ENCODE measurements at places on chromosomes 6 and 20.

DNA sequence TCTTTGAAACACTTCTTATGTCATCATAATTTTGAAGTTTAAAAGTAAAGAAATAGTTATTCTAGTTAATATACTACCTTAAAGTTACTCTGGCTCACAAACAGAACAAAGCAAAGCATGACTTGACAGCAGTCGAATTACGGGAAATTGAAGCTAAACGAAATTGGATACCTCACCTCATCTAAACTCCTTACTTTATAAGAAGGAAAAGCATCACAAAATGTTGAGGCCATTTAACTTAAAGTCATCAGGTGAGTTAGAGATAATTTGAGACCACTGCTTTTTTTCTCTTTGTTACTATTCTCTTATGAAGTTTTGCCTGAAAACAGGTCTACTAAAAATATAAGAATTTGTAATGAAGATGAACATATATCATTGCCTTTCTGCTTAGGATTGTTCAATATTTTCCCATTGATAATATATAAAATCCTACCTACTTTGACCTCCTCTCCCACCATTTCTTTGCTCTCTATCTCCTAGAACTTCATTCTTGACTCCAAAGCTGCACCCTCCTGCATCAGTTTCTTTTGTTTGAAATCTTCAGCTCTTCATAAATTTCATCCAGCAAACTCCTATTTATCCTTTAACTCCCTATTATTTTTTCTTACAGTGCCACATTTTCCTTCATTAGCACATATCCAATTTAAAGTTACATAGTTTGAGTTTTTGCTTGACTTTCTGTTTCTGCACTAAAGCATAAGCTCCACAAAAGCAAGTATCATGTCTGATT is 510.7 kb upstream of the ZNF337 start:
- peak; percentile 5 for DNase-seq

DNA sequence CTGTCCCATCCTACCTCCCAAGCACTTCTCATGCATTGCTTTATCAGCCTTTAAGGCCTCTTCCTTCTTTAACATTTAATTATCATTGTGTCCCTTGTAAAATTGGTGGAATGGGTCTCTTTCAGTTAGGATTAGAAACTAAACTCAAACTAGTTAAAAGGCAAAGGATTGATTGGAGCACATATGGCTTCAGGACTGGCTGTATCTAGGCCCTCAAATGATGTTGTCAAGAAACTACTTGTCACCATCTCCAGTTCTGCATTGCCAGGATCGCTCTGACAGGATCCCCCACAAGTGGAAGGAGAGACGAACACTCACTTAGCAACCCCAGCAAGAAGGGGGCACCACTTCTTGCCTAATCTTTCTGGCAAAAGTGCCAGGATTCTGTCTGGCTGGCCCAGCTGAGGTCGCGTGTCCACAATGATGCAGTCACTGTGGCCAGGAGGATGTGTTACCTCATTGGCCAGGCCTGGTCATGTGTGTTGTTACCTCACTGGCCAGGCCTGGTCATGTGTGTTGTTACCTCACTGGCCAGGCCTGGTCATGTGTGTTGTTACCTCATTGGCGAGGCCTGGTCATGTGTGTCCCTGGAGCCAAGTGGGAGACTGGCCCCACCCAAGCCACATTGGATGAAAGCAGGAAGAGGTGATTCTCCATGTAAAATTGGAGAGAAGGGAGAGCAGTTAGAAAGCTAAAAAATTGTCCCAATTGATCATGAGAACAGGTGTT is 5.0 kb downstream of the BANF2 start:
- DNase-seq = no peak

DNA sequence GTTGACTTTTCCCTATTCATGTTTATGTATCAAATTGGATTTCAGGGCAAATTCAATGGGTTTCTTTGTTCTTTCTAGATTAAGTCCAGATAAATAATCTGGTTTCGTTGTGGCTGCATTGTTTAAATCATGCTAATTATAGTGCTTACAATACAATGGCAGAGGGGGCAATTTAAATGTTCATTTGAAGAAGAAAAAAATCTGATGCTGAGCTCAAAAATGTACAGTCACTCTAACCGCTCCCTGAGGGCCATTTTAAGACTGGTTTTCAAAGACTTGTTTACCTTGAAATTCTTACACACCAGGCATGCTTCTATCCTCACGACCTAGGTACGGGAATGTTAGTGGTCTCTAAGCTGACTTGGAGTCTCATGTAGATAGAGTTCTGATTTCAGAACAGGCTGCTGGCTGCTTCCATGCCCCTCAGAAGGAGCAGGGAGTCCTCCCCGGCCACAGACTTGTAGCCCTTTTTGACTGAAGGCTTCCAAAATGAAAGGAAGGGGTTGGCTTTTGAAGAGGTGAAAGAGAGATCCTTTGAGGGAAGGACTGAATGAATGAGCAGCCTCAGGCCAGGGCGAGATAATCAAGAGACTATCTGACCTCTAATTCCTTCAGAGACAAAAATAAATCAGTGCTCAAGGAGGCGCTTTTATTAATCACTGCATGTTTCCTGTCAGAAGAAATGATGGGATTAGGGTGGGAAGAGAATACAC is 86.1 kb upstream of the ZNF217 start:
- DNase-seq = no peak

- DNase-seq = no peak
Measured at GRCh38 chr6:155542036-155542435, 86.4 kb upstream of the NOX3 start.

- DNase-seq = no peak
Measured at GRCh38 chr6:112235956-112236355, 18.4 kb downstream of the LAMA4 start.

DNA sequence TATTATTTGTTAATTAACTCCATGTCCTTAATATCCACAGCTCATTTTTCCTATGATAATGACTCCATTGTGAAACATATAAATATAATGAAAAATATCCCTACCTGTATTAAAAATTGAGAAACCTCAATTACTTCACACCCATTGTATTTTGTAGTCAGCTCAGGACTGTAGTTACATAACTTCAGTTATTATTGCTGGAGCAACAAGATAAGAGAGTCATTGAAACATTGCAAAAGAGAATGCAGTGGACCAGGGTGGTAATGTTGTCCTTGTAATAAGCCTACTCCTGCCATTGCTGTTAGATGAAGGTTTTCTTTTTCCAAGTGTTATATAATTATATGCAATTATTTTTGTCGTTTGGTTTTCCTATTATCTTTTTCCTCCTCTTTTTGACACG is 184.4 kb downstream of the PRL start:
- DNase-seq = no peak

DNA sequence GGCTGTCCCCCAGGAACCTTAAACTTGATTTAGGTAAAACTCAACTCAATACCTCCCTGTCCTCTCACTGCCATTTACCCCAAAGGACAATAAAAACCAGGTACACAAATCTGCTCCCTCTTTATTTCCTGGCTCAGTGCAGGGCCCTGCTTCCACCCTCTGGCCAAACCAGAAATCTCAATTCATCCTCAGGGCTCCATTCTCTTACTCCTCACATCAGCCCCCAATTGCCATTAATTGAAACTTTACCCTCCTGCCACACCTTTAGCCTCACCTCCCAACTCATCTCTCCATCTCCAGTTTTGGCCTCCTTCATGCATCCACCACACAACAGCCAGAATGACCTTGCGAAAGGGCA is 10.5 kb downstream of the ZBTB2 start:
- DNase-seq = no peak

DNA sequence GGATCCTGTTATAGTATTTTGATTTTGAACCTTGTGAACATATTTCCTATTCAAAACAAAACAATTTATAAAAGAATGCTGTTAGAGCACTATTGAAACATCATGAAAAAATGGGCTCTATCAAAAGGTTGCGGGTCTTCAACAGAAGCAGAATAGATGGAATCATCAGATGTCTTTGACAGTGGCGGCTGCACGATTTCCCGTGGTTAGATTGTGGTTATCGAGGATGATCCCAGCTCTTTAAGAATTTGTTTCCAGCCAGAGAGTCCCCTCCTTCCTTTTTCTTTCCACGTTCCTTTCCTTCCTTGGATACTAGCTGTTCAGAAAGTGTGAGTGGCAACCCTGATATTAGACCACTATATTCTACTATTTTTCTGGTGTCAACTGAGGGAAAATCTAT is 163.4 kb downstream of the FARS2 start:
- DNase-seq = no peak

DNA sequence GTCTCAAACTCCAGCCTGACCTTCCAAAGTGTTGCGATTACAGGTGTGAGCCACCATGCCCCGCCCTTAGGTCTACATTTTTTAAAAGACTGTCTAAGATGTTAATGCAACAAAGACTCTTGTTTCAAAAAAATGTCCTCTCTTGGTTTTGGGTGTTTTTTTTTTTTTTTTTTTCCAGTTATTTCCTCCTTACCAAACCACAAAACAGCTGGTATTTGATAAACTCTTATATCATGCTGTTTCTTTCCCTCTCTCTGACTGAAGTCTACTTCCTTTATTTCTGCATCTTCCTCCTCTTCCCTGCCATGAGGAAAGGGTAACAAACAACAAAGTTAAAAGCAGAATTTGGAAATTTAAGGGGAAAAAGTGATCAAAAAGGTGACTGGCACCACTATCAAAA is 21.2 kb downstream of the STK38 start:
- no peak for DNase-seq

GRCh38 chr6:106630366-106630765 is 988 bp downstream of the QRSL1 start:
- no peak for DNase-seq

- DNase-seq = no peak
Measured at GRCh38 chr6:134111726-134112125, 59.3 kb upstream of the SLC2A12 start.

- DNase-seq = peak; percentile 42
Measured at GRCh38 chr20:12012241-12013222, 94.8 kb downstream of the BTBD3 start.
